ENCODE measurements at places on chromosomes 7 and 10. TPM values are rescaled to one million over a fixed set of nuclear protein-coding genes. Genes with fewer than 3 reads are reported as not detected.
A peak's percentile ranks its signal among the peaks of the same experiment; 100 is the strongest.

The ANKRD26 gene
- total RNA-seq, result 8.8 TPM

The GHRHR gene
- 6.5 TPM for total RNA-seq

The INHBA gene
- total RNA-seq, result 2.7 TPM

The PAX4 gene
- total RNA-seq, result not detected

The PLA2G12B gene
- not detected for total RNA-seq

The FAM241B gene
- total RNA-seq, result 18.6 TPM

The GJD4 gene
- total RNA-seq, result not detected

The WEE2 gene
- not detected for total RNA-seq

GRCh38 chr10:105797234-105797890, 1156.3 kb downstream of the SORCS3 start:
- DNase-seq, result no peak

GRCh38 chr7:24715661-24716479, 41.4 kb downstream of the GSDME start:
- DNase-seq, result peak; percentile 56

DNA sequence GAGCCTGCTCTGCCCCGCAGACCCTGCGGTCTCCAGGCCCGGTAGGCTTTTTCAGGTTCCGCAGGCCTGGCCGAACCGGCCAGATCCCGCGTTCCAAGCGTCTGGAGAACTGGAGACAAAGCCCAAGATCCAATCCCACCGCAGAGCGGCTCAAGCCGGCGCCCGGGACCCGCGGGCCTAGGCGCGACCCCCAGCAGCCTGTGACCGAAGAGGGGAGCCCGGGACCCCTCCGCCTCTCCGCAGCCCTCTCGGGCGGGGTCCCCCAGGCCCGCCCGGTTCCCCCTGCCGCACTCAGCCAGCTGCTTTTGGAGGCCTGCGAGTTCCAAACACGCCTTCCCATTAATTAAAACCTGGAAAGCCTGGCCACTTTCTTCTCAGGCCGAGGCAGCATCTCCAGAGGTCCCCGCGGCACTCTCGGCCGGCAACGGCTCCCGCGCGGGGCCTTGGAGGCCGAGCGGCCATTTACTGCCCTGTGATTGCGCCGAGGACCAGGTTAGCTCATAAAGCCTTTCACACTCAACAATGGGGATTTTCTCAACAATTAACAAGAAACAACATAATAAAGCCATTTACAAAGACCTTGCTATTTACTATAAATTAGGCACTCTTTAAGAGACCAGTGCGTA, 16.7 kb downstream of the SKIDA1 start:
- DNase-seq, result peak; percentile 72

DNA sequence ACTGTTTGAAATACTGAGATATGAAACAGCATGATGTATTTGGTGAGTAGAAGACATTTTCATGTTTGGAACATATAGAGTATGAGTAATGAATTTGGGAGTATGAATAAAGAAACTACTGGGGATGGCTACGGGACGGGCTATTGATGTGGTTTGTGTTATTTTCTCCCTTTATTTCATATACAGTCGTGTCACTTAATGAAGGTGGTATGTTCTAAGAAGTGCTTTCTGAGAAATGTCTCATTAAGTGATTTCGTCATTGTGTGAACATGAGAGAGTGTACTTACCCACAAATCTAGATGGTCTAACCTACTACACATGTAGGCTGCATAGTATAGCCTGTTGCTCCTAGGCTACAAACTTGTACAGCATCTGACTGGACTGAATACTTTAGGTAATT, 106.3 kb downstream of the CCNY start:
- DNase-seq, result no peak

DNA sequence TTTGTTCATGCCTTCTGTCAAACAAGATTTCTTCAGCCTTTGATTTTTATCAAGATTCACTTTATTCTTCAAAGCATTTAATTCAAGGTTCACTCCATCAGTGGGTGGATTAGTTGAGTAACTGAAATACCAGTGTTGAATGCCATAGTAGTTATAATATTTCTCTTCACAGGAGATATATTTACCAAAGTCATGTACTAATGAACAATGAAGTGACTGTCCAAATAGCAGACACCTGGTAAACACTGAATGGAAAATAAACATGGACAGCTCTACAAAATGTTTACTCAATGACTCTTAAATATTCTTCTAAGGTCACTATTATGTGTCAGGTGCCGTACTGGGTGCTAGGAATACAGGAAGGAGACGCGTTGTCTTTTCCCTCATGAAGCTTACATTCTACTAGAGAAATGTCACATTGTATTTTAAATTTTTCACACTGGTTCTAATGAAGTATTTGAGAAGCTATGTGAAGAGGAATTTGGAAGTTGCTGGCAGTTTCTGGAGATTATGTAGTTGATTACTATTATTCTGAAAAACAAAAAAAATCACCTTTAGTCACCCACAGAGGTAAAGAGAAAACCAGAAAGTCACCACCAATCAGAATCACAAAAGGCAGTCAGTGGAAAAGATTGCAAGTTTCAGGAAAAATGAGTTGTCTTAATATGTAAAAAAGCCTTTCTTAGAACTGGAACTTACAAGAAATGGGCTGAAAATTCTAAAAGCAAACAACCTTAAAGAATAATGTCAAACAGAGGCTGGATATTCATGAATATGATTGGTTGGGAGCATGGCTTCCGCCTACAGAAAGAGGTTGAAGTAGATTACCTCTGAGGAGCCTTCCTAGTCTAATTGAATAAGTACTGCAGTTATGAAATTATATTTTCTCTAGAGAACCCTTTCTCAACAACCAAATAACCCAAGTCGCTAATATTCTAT, 84.5 kb downstream of the RTKN2 start:
- DNase-seq, result no peak

DNA sequence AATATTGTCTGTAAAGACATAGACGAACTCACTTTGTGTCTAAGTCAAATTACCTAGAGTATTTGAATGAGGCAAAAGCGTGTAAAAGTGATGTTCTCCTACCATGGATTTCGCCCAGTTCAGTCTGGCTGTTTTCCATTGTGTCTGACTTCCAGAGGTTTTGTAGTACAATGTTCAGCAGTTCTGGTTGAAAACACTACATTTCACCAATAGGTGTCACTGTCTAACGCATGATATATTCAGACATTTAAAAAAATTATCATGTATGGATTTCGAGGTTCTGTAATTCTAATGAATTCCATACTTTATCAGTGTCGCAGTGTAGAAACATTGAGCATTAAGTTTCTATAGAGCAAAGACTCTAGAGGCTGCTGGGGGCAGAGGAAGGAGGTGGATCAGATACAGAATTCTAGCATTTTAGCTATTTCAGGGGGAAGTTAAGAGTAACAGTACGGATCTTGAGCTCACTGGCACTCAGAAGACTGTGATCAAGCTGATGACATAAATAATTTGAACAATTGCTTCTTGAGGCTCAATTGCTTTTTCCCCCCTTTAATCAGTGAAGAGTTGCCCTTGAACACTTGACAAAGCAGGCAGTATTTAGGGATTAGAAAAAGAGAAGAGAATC, 196.9 kb upstream of the RHOBTB1 start:
- DNase-seq, result no peak

- DNase-seq, result no peak
Measured at GRCh38 chr10:54909165-54909564, 108.1 kb upstream of the PCDH15 start.

GRCh38 chr10:31401287-31401686, 82.3 kb downstream of the ZEB1 start:
- no peak for DNase-seq

- no peak for DNase-seq
Measured at GRCh38 chr7:27737178-27737577, 2.8 kb upstream of the TAX1BP1 start.

DNA sequence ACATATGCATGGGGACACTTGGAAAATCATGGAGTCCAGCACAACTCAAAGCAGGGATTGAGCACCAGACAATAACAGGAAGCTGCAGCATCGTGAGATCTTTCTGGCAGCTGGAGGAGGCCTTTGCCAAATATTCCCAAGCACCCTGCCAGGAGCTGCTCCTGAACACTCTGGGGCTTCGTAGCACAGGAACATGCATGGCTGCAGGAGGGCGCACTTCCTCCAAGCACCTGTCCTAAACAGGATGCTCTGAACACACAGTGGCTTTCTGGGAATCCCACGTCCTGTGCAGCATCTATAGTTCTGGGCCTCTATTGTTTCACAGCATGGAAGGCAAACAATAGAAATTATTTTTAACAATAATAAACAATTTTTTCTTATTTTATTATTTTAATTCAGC, 4.1 kb downstream of the ABLIM1 start:
- no peak for DNase-seq

DNA sequence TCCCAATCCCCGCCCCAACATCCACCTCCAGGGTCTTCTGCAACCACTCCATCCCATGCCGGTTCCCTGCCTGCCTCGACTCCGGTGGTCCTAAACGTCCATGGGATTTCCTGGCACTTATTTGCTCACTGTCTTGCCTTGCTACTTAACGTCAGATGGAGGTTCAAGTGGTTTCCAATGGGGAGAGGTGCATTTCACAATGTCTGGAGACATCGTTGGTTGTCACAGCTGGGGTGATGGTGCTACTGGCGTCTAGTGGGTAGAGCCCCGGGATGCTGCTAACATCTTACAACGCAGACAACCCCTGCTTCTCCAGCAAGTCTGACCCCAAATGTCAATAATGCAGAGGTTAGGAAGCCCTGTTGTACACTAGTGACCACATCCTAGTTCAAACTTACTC, 82.9 kb upstream of the ANLN start:
- peak; percentile 24 for DNase-seq

DNA sequence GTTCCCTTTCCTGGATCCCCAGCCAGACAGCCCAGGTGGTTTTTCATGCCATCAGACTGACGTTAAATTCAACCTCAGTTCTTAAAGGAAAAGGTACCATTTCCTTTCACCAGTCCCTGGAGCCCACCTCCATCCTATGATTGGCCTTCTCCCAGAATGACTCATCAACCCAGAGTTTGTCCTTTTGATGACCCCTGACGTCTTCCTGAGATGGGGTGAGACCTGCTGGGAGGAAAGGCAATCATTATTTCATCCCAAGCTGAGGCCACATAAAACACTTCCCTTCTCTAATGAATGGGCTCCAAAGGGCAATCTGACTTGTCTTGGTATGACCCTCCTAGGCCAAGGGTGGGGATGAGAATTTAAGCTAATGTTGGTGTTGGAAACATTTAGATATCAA, 750.7 kb downstream of the SUGCT start:
- no peak for DNase-seq

DNA sequence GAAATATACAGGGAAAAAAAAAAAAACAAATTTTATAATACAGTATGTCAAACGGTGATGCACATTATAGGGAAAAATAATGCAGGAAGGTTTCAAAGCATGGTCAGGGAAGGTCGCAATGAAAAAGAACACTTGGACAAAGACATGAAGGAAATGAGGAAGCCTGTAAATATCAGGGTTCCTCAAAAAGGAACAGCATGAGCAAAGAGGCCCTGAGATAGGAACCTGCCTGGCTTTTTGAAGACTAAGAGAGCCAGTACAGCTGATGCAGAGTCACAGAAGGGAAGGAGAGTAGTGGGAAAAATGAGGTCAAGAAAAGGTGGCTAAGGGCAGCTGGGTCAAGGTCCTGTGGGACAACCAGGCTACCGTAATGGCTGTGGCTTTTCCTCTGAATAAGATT, 1.9 kb downstream of the VPS41 start:
- DNase-seq, result no peak

DNA sequence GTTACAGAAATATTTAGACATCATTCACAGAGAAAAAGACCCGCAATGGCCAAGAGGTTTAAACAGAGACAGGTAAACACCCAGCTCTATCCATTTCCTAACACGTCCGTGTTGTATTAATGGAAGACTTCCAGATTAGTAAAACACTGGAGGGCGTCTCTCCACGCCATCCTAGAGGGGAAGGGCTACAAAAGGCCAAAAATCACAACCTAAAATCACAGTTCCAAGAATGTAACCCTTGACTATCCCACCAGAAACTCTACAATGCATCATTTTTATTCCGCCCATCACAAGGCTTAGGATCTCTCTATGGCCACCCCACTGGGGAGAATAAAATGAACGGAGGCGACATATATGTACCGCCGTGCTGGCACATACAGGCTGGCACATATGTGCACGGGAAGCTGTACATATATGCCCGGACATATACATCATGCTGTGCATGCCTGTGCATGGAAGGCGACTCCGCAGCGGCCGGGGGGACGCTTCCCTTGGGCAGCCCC, 734 bp downstream of the PCLO start:
- no peak for DNase-seq

- DNase-seq, result no peak
Measured at GRCh38 chr7:99419323-99420021, 10.7 kb downstream of the BUD31 start.

GRCh38 chr7:100607111-100607510, 4.9 kb downstream of the PCOLCE start:
- no peak for DNase-seq

DNA sequence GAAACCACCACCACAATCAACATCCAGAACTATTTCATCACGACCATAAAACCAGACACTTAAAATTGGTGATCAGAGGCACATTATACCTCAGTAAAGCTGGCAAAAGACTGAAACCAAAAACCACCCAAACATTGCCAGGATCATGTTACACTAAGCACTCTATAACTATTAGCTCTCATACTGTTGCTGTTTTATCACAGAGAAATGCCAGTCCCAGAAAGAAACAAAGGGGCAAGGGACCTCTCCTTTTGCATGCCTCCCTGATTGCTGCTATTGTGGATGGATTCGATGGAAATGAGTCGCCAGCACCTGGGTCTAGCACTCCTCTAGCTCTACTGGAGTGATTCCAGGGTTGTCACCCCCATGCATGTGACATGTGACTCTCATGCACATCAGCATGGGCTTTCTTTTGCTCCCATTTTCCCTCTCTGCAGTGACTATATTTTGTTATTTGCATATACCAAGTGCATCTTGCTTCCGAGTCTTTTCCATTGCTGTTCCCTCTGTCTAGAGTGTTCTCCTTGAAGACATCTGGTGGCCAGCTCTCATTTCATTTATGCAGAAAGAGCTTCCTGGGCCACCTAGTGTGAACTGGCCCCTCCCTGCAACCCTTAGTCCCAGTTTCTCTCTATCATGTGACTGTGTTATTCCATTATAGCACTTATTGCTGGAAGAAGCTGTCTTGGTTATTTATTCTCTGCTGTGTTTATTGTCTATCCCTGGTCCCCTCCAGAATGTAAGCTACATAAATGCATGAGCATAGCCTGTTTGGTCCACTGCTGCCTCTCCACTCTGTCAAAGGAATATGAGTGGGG, 300.6 kb downstream of the PLXNA4 start:
- DNase-seq, result no peak

DNA sequence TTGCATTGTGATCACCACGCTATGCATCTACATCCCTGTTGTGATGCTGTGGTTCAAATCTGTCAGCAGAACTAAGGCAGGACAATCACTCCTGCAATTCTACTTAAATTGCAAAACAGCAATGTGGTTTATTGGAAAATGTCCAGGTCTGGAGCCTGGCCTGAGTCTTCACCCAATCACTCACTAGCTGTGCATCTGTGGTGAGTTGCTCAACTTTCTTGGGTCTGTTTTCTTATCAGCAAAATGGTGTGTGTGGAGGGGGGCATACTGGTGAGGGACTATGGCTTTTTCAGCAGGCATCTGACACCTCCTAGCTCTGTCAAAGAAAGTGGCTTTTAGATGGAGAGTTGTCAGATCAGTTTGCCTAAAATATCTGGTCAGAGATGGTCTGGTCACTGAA, 108.3 kb upstream of the FEZF1 start:
- DNase-seq, result no peak
